Head of caudate nucleus (tissue), 42 donors: ENCODE measurements at places on chromosomes 16 and 17.
A peak's percentile ranks its signal among the peaks of the same experiment; 100 is the strongest.

DNA sequence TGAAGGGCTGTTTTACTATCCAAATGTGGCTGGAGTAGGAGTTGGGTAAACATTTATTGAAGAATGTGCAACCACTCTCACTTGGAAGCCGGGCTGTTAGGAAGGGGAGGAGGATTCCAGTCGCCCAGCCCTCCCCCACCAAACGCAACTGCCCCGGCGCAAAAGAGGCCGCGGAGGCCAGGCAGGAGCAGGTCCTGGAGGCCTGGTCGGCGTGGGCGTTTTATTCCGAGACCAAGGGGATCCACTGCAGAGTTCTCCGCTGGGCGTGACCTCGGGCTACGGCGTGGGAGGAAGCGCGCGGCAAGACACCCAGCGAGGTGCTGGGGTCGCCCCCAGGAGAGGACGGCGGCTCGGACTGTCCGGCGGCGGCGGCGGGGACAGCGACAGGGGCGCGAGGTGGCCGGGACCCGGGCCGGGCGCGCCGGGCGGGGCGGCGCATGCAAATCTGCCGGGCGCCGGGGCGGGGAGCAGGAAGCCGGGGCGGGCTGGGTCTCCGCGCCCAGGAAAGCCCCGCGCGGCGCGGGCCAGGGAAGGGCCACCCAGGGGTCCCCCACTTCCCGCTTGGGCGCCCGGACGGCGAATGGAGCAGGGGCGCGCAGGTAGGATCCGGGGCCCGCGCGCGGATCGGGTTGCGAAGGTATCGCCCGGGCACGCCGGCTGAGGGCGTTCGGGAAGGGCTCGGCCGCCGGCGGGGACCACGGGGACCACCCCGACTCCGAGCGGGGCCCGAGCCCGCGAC lies at the start of gene IL4R:
TSS of gene IL4R (plus strand) at position 553 of the 739 bp plus-strand sequence. CDS start 26,230 bp downstream, outside the sequence.
- DNase-seq: no peak

DNA sequence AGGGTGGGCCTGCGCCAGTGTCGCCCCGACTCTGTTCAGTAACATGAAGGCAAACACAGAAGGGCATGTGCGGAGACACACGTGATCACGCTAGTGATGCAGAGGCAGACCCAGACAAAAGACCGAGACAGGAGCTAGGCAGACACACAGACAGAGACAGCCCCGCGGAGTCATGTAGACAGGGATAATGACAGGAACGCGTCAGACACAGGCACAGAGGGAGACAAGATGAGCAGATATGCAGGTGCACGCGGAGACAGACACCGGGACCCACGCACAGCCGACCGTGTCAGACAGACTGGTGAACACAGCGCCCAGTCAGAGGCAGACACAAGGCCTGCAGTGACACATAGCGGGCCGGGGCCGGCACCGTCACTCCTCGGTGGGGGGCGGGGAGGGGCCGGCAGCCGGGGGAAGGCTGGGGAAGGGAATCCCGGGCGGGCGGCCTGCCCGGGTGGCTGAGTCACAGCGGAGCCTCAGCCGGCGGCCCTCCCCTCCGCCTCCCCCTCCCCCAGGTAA lies 7.4 kb downstream of the KDM6B start:
- DNase-seq: peak; percentile 93

DNA sequence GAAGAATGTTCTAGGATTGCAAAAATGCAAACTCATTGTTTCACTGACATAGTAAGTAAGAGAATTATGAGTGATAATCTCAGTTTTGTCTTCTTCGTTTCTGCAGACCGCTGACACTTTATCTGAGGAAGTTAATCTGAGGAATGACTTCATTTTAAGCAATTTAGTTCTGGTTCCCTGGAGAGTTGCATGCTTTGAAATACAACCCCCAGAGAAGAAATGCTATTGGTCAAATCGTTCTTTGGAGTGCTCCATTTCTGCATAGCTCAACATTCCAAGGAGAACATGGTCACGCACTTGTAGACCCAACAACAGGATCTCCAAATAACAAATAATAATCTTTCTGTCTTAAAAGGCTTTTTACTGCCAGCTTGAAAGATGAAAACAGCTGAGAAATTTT lies 427.1 kb downstream of the GRIN2A start:
- no peak for DNase-seq

GRCh38 chr16:8581831-8582580 lies 8.3 kb downstream of the TMEM114 start:
- no peak for DNase-seq

DNA sequence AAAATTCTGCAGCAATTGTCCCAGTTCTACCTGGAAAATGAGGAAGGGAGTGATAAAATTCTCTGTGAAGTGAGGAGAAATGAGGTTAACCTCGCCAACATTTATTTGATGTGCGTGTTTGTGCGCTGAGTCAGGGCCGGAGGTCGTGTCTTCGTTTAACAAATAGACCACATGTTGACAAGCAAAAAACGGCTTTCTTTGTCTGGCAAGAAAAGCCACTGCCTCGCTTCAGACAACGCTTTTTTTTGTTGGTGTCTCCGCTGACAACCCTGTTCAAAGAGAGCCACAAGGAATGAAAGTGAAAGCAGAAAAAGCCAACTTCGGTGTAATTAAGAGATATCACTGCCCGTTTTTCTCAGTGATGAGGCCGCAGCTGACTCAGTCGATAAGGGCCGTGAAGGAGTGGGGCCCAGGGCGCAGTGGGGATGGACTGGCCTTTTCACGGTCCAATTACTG lies 510.6 kb downstream of the CDH13 start:
- DNase-seq: no peak

DNA sequence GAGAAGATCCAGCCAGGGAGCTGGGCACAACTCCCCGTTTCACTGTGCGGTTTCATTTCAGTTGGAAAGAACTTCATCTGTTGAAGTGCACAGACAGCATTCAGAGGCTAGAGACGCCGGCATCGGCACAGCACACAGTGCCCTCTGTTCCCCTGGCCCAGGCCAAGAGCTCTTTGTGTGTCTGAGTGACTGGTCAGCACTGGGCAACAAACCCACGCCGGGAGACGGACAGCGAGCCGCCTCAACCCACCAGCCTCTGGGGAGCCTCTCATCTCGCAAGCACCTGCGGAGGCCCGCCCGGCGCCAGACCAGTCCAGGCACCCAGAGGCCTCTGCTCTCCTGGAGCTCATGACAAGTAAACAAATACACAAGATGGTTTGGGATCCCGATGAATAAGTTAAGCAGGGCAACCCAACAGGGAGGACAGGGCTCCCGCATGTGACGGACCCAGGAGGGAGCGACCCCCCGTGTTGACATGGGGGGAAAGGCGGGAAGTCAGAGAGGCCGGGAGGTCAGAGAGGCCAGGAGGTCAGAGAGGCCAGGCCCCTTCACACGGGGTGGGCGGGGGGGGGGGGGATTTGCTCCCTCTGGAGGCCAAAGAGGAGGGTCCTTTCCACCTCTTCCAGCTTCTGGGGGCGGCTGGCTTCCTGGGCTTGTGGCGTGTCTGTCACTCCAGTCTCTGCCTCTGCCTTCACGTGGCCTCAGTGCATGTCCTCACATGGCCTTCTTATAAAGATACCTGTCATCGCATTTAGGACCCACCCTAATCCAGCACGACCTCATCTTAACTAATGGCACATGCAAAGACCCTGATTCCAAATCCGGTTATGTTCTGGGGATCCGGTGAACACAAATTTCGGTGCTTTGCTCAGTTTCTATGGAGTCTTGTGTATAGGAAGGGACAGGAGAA lies 25.8 kb upstream of the KLHDC4 start:
- peak; percentile 60 for DNase-seq

DNA sequence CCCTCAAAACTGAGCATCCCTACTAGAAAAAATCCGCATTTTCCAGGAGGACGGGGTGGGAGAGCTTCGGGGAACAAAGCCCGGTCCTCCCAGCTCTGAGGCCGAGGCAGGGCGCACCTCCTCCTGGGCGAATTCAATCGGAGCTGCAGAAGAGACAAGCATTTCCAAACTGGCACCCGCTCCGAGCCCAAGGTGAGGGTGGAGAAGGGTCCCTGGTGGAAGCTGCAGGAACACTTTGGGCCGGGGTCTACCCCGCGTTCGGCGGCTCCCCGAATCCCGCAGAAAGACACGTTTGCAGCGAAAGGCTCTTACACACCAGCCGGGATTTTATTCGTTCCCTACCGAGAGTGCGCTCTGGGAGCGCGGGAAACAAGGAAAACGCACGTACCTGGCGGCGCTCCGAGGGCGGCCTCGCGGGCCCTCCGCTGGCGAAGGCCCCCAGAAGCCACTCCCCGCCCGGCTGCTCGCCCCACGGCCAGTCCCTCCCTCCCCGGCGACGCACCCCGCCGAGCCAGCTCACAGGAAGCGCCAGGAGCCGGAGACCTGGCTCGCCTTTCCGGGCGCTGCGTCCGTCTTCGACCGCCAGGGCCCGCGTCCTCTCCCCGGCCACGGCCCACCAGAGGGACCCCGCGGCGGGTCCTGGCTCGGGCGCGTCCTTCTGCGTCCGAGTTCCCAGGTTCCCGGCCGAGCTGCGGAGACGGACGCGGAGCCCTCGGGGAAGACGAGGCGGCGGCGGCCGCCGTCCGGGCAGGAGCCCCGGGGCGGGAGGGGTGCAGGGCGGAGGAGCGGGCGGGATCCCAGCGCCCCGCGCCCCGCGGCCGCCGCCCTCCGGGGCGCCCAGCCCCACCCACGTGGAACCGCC lies 49.8 kb upstream of the BAHCC1 start:
- DNase-seq: peak; percentile 72

DNA sequence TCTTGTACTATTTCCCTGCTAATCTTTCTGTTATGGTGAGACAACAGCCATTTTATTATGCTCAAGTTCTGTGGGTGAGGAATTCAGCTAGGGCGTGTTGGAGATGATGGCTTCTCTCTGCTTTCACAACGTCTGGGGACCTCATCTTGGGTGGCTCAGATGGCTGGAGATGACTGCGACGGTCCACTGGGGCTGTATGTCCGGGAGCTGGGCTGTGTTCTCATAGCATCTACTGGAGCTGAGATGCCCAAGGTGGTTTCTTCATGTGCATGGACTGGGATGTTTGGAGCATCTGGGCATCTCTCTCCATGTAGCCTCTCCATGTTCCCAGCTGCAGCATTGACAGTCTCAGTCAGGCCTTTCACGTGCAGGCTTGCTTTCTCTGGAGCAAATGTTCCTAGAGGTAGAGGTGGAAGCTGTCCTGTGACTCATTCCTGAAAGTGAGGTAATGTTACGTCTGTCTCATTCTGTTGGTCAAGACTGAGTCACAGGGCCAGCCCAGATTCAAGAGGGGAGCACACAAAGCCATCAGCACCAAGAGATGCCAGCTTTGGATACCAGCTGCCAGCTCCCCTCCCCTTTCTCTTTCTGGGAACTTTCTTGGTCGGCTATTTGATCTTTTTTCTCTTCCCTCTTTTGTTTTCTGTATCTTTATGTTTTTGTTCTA lies 96.2 kb downstream of the RAP1GAP2 start:
- peak; percentile 17 for DNase-seq

GRCh38 chr17:40436636-40437035 lies 6.6 kb upstream of the IGFBP4 start:
- DNase-seq: no peak

GRCh38 chr17:4270736-4271135 lies 7.0 kb upstream of the ANKFY1 start:
- DNase-seq: no peak

DNA sequence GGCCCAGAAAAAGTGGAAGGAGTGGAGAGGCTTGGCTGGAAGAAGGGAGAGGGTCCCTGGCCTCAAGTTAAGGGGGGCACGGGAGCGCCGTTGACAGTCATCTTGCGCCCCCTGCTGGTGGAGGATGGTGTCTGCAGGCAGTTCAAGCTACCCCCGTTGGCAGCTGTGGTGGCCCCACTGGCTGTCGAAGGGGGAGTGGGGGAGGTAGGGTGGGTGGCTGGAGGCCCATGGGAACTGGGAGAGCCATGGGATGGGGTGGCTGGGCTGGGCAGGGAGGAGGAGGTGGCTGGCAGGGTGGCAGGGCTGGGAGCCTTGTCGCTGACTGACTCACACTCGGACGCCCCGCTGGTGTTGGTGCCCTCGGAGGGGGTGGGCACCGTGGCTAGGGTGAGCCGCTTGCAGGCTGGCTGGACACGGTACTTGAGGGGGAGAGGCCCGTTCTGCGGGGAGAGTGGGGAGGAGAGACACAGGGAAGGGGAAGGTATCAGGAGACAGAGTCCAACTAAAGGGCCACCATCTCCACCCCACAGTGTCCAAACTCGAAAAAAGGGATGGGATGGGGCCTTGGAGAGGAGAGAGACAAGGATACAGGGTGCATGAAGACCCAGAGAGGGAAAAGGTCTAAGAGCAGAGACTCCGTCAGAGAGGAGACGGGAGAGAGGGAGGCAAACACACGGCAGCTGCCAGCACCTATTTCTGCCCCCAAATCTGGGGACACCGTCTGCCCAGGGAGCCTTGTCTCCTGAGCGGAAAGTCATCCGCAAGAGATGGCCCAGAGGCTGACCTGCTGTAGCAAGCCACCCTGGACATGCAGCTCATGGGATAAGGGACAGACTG lies 5.2 kb downstream of the CISD3 start:
- peak; percentile 69 for DNase-seq

DNA sequence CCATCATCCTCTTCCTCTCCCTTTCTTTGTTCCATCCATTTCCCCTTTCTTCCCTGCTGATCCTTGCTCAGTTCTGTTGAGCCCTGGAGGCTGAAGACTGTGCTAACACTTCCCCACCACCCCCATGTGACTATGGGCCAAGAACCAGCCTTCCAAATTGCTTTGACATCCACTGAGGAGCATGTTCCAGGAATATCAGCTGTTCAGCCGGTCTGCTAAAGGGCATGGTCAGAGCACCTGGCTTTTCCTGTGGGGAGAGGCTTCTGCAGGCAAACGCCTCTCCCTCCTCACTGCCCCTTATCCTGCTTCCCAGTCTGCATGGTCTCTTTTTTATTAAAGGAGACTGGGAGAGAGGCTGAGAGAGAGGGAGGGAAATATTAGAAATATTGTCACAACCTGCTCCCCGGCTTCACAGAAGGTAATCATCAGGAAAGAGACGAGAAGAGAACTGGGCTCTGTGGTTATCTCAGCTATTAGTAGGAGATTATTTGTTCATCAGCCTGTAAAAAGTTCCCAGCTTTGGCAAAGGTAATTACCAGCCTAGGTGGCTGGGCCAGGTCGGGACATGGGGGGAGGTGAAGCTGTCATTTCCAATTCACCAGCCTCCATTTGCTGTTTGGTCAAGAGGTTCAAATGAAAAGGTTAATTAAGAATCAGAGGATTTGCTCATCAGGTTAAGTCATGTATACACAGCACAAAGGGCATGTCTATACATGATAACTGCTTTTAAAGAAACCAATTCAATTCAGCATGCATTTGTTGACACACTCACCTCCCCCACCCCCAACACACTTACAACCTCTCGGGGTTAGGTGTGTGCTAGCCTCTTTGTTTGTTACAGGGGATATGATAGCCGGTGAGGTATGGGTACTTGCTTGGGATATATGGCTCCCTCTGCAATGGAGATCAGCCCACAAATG lies 83.7 kb upstream of the CRHR1 start:
- no peak for DNase-seq
